ENCODE measurements at places on chromosomes 11 and 22. TPM values are rescaled to one million over a fixed set of nuclear protein-coding genes. Genes with fewer than 3 reads are reported as not detected.

ANO9 gene
- under 0.01 TPM for total RNA-seq

GRCh38 chr22:29762263-29762662, 4.5 kb downstream of the ZMAT5 start:
- H3K27ac ChIP-seq = no peak overlapping the region
- H3K4me1 ChIP-seq = peaks cover 17% of the 10 kb centered on the region
- no peaks in the 10 kb centered on the region for H3K36me3 ChIP-seq
- no peak overlapping the region for H3K4me3 ChIP-seq
- H3K27me3 ChIP-seq = no peaks in the 10 kb centered on the region

DDIAS gene
- 1.5 TPM for total RNA-seq

- H3K4me1 ChIP-seq = peaks cover 12% of the 10 kb centered on the region
- H3K27me3 ChIP-seq = no peaks in the 10 kb centered on the region
- no peak for DNase-seq
- H3K36me3 ChIP-seq = no peaks in the 10 kb centered on the region
- no peak overlapping the region for H3K27ac ChIP-seq
Observed at GRCh38 chr11:95153857-95154246, 64.2 kb downstream of the ENDOD1 start.

DNA sequence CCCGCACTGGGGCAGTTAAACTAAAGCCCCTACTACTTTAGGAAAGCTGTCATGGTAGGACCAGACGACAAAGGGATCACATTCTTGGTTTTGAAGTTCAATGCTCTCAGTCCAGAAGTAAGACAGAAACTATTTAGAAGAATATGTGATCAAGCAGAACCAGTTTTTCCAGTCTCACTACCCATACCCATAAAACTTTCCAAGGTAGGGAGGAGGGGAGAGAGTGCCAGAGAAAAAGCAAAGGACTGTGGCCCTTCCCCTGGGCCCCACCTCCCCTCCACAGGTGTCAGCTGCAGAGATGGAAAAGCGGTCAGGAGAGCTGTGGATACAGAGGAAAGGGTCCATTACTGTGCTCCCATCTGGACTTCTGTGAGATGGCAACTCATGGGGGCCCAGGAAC, 587.1 kb downstream of the SOX6 start:
- H3K4me1 ChIP-seq = no peaks in the 10 kb centered on the region
- no peak overlapping the region for H3K27ac ChIP-seq
- peaks cover 5% of the 10 kb centered on the region for H3K27me3 ChIP-seq
- no peak overlapping the region for H3K4me3 ChIP-seq

DBX1 gene
- not detected for total RNA-seq

GRCh38 chr11:104738918-104739317, 159.3 kb downstream of the CASP12 start:
- no peaks in the 10 kb centered on the region for H3K36me3 ChIP-seq
- no peak overlapping the region for H3K4me3 ChIP-seq
- H3K27ac ChIP-seq = no peak overlapping the region
- no peaks in the 10 kb centered on the region for H3K4me1 ChIP-seq
- no peaks in the 10 kb centered on the region for H3K27me3 ChIP-seq

All from osteoblast (primary cell).